SHP77 (cell line): ENCODE measurements at places on chromosomes 11 and 22.

DNA sequence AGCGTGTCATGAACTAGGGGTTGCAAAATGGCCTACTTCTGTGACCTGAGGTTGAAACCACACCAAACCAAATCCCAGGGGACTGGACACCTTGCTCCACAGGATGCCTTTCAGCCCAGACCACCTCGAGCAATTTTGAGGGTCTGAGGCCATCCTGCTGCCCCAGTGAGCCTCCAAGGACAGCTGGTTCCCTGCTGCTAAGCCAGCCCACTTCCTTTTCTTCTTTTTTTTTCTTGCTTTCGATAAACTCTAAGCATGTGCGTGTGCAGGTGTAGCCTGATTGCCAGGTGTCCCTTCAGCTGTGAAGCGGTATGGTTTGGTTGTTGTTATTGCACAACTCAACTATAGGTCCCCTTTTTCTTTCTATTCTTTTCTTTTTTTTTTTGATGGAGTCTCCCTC, 2.7 kb downstream of the CRYBB1 start:
- no peak for DNase-seq

DNA sequence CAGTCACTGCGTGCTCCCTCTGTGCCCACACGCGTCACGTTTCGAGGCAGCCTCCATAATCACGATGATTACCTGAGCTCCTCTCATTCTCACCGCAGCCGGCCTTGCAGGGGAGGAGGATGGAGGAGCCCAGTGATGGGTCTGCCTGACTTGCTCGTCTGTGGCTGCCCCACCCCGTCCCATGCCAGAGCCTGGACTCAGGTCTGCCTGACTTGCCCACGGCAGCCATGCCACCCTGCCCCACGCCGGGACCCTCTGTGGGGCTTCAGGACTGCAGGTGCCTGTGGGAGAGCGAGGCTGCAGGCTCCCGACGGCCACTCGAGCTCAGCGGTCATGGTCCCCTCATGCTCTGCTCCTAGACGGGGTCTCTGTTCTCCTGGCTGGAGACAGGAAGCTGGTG, 1025.1 kb downstream of the BRD1 start:
- no peak for DNase-seq

- DNase-seq, result no peak
Observed at GRCh38 chr11:120517801-120518291, 6.3 kb downstream of the GRIK4 start.

GRCh38 chr22:21760640-21761039, 25.0 kb upstream of the YPEL1 start:
- no peak for DNase-seq

- DNase-seq, result no peak
Observed at GRCh38 chr22:26318975-26319374, 110.1 kb upstream of the ASPHD2 start.

DNA sequence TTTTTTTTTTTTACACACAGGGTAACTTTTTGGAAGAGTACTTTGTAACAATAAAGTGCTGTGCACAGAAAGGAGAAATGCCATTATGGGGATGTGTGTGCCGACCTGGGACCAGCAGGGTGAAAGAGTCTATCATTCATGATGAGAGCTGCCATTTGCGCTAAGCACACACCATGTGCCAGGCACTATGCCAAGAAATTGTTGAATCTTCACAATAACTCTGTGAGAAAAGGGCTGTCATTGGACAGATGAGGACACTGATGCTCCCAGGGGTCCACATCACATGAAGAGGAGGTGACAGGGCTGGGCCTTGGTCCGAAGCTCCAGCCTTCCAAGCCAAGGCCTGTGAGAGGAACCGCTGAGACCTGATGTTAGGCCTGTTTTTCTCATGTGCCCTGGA, 5.6 kb downstream of the DUSP18 start:
- peak; percentile 27 for DNase-seq

DNA sequence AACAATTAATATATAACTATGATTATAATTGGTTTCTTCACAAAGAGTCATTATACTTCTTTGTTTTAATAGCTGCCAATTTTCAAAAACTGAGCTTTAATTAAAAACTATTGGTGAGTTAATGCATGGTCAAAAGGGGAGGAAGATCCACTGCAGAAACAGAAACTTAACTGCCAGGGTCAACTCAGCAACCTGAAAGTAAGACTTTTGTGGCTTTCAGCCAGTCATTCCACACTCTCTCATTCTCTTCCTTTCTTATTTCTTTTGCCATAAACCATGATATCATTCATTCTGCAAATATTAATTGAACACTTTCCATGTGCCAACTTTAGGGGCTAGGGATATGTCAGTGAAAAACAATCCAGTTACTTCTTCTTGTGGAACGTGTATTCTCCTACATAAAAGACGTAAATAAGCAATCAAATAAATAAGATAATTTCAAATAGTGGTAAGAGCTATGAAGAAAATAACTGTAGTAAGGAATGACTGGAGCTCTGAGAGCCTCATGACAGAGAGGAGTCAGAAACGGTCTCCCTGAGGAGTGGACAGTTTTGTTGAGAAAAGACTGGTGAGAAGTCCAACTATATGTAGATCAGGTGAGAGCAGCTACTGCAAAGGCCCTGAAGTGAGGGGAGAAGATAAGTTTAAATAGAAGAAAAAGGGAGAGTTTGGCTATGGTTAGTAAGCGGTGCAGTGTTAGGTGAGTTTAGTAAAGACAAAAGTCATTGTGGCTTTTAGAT, 130.5 kb downstream of the GRIA4 start:
- DNase-seq, result no peak

DNA sequence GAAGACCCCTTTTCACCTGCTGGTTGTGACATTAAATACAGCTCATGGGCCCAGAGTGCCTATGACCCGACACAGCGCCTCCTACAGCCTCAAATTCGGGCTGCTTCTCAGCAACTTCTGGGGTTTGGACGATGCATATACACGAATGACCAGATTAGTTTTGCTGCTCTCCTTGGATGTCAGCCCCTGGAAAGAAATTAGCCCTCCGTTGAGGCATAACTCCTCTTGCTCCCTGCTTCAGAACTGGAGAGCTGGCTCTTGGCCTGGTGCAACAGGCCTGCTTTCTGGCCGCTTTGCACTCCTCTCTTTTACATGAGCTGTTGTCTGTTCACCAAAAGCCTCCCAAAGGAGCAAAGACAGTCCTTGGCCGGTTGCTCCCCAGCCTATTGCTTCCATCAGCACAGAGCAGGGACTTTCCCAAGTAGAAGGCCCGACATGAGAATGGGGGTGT, 3.3 kb downstream of the TECTA start:
- no peak for DNase-seq

- DNase-seq, result no peak
Observed at GRCh38 chr11:106369224-106369623, 291.8 kb downstream of the AASDHPPT start.

DNA sequence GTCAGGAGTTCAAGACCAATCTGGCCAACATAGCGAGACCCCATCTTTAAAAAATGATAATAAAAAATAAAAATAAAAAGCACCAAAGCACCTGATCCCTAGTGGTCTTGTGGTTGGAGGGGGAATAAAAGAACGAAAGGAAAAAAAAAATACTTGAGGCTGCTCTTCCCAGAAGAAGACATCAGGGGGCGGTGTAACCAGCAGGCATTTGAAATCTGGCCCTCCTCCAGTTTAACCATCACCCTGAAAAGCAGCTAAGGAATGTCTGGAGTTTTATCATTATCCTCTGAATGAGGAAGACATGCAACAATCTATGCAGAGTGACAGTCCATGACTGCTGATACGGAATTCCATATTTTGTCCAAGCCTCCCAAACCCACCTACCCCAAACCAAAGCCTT, 5.6 kb upstream of the KCTD17 start:
- DNase-seq, result no peak

GRCh38 chr11:99069856-99070444, 49.2 kb downstream of the CNTN5 start:
- peak; percentile 82 for DNase-seq

GRCh38 chr11:125190566-125190965, 26.0 kb downstream of the PKNOX2 start:
- no peak for DNase-seq

- no peak for DNase-seq
Observed at GRCh38 chr22:30038219-30038618, 42.0 kb upstream of the HORMAD2 start.

- no peak for DNase-seq
Observed at GRCh38 chr11:11814614-11815452, 26.9 kb upstream of the USP47 start.

DNA sequence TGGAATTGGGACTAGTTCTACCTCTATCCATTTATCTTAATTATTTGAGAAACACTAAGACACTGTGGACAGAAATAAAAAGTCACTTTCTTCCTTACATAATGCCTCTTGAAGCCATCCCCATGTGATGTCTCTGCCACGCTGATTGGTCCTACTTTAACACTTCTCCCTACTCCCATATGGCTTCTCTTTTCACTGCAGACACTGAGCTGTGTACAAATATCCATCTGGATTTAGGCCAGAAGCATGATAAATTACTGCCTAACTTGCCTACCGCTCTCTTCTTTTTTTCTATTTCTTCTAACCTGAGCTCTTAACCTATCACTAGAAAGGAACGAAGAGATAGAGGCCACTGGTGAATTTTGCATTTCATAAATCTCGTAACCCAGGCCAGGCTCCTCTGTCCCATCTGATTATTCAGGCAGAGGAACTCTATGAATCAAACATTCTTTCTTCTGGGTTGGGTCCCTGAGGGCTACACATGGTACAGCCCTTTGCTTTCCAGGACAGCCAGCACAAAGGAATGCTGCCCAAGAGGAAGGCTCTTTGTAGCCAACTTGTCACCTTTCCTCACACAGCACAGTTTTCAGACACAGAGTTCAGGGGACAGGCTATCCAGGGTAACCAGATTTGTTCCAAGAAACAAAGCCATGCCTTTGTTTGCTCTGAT, 878.5 kb upstream of the LRRC4C start:
- no peak for DNase-seq

DNA sequence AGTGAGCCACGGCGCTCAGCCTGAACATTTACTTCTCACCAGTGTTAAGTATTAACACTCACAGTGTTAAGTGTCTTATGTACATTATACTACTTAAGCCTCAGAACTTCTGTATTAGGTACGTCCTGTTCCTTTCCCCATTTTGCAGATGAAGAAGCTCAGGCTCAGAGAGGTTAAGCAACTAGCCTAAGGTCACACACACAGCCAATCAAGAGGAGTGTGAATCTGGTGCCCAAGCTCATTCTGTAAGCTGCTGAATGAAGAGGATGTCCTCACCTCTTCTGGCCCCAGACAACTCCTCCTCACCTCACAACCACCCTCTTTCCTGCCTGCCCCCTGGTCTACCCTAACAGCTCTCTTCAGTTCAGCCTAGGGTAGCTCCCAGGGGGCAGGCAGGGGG, 29.9 kb downstream of the CREB3L1 start:
- DNase-seq, result no peak

- DNase-seq, result no peak
Observed at GRCh38 chr11:27208846-27209245, 154.2 kb downstream of the CCDC34 start.

DNA sequence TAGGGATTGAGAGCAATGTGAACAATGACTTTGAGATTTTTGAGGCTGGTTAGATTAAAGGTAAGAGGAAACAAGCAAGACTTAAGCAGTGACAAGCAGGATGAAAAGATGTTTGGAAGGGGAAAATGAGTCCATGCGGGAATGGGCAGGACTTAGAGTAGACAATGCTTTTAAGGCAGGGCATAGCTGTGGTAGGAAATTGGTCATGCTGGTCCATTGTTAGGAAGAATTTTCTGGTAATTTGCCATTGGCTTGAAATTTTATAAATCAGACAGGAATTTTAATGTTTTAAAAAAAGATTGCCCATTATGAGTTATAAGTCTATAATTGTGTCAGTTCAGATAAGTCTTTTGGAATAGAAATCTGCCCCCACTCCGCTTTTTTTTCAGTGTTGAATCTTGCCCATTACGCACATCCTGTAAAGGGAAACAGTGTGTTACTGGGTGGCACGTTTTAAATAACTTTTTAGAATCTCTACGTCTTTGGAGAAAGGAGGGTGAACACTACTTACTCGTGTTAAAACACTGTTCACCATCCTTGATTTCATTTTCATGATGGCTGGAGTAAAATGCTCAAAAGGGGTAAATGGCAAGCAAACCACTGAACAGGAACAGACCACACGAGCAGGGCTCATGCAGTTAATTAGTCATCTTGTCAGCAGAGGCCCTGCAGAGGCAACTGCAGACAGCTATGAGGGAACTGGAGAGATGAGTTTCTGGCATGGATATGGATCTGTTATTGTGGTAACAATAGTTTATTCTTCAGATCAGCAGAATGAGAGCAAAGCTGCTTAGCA, 25.0 kb downstream of the SWAP70 start:
- DNase-seq, result no peak

DNA sequence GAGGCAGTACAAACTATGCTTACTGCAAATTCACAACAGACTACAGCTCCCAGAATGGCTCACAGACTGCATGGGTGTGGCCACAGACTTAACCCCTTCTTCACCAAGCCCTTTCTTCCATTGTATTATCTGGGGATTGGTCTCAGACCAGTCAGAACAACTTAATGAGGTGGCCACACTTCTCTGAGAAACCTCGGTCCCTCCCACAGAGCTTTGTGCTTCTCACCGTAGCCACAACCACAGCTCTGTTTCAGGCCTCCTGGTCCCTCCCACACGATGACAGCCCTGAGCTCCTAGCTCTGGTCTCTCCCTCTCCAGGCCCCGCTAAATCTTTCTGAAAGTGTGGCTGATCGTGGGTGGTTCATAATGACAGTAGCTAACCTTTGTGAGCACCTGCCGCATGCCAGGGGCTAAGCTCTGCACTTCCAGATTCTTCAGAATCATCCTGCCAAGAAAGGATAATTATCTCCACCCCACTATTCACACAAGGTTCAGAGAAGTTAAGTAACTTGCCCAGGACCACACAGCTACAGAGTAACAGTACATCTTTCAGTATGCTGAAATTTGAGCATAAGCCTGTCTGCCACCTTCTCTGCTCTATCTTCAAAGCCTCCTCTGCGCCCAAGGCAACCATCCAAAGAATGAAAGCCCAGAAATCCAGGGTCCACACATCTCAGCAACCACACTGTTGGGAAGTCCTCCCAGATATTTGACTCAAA, 5.4 kb downstream of the PDE2A start:
- DNase-seq, result no peak

- DNase-seq, result no peak
Observed at GRCh38 chr11:559712-560304, 730 bp downstream of the LMNTD2 start.

DNA sequence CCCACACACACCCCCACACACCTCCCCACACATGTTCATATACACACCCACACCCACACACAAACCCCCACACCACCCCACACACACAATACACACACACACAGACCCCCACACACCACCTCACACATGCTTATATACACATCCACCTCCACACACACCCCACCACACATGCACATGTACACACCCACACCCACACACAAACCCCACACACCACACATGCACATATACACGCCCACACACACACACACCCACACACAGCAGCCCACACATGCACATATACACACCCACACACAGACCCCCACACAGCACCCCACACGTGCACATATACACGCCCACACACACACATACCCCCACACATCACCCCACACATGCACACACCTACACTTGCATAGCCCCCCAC, 29.1 kb downstream of the KCNC1 start:
- no peak for DNase-seq

DNA sequence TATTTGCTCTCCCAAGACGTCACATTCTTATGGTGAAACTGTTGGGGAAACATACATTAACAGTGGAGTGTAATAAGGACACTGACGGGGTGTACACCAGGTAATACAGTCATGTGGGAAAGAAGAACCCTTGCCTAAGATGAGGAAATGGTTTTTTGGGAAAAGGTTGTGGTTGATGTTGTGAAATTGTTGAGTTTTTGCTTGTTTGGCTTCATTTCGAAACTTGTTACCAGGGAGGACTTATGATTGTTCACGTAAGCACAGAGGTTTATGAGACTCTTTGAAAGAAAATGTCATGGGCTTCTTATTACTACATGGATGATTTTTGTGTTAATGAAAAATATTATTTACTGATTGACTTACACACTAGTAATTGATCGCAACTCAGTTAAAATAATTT, 16.8 kb downstream of the ANO3 start:
- no peak for DNase-seq
